ENCODE measurements at places on chromosomes 6 and 20.

- no peak for DNase-seq
These were observed 51.6 kb downstream of the LAMA4 start for GRCh38 chr6:112202639-112203341.

DNA sequence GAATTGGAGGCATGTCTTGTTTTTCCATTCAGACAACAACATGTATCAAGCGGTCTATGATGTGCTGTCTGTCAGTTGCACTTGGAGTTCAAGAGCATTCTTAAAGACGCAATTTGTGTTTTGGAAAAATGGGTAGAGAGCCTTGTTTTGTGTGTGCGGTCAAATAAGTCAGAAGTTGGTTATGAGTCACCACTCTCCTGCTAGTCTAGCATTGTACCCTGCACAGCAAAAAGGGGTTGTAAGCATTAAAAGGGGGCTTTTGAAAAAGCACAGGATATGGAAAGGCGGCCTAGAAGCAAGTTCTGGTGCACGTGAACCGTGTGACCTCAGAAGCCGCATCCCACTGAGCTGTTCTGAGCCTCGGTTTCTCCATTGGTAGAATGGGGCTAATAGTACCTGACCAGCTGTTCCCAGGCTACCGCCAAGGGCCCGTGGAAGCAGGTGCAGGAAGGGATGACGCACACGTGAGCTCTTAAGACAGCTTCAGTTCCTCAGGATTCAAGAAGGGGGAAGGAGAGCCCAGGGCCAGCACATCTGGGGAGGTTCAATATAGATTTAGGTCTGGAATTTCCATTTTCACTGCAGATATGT is 61.6 kb upstream of the SNX9 start:
- peak; percentile 44 for DNase-seq

- DNase-seq = no peak
These were observed 99.5 kb upstream of the ZFP64 start for GRCh38 chr20:52291109-52291508.

DNA sequence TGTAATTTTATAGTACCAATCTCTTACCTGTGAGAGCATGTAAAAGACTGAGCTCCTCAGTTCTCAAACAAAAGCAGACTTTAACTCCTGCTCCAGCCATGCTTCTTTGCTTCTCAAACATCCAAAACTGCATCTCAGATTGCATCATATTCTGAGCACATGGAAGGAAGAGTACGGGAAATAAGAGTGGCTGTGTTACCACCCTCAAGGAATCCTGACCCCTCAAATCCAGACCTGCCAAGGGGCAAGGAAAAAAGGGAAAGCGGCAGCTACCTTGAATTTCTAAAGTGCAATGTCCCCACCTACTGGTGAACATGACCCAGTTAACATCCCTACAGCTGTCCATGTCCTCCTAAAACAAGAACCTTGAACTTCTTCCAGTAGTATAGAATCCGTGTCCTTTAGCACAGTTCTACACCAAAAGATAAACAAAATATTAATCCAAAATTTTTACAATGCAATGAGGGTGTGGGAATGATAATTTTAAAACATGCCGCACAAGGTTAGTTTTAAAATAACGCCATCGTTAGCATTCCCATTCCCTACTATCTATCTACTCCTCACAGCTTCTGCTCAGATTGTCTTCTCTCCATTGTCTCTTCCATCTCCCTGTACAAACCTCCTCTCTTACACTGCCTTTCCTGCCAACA is 34.1 kb upstream of the HLA-DQB1 start:
- no peak for DNase-seq

DNA sequence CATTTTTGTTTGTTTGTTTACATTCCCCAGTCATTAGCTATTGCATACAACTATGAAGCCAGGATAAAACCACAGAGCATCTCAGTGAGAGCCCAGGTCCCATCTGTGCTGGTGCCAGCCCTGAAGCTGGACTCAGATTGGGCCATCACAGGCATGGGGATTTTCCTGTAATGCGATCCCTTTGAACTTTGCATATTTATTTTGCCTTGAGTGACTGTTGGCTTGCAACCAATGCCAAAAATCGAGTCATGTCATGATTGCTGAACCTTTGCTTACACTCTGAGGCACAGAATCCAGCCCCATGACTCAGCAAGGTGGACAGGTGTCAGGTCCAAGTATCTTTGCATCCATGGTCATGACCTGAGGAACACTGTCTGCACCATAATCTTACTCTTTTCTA is 46.2 kb upstream of the GGTLC1 start:
- DNase-seq = no peak

DNA sequence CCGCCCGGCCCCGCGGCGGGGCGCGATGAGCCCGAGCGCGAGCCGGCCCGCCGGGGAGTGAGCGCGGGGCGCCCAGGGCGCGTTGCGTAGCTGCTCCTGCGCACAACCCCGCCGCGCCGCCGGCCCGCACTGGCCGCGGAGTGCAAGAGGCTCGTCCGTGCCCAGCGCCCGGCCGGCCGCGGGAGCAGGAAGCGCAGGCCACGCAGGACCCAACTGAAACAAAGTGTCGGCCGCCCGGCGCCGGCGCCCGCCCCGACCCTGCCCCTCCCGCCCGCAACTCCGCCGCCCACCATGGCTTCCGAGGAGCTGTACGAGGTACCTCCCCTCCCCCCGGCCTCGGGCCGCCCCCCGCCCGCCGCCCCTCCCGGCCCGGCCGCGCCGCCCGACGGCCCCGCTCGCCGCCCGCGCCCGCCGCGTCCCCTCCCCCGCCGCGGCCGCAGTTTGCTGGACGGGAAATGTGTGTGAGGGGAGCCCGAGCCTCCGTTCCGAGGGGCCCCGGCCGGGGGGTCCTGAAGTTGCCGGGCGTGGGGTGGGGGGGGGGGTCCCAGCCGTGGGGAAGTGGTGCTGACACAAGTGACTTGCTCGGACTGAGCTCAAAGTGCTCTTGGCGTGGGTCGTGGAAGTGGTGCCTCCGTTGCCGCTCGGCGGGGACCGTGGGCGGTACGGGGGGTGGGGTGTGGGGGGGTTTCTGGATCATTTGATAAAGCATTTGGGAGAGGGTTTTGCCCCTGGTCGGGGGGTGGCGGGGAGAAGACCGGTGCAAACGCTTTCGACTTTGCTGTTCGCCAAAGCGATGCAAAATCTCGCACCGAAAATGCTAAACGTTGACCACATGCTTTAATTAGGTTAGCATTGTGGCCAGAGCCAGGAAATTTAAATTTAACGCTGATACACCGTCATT is 539 bp downstream of the CDYL start:
- DNase-seq = no peak

GRCh38 chr20:1801929-1802306 is 93.3 kb upstream of the SIRPA start:
- no peak for DNase-seq

DNA sequence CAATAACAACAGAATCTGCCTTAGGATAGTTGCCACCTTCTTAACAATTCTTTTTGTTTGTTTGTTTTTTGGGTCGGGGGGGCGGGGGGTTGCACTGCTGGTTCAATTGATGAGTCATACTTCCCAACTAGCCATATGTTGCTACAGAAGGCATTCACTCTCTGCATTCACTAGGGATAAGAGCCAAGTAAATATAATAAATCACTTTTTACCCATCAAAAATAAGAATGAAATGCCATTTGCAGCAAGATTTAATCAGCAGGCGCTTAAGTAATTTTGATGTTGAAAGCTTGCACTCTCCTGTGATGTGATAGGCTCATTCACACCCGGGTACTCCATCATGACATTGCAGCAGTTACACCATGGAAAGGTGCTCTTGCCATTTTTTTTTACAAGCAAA is 209.8 kb downstream of the HIVEP2 start:
- DNase-seq = no peak

- DNase-seq = peak; percentile 24
These were observed 541 bp downstream of the SNX21 start for GRCh38 chr20:45833883-45834796.

GRCh38 chr20:39745380-39745779 is 783.2 kb downstream of the DHX35 start:
- no peak for DNase-seq

DNA sequence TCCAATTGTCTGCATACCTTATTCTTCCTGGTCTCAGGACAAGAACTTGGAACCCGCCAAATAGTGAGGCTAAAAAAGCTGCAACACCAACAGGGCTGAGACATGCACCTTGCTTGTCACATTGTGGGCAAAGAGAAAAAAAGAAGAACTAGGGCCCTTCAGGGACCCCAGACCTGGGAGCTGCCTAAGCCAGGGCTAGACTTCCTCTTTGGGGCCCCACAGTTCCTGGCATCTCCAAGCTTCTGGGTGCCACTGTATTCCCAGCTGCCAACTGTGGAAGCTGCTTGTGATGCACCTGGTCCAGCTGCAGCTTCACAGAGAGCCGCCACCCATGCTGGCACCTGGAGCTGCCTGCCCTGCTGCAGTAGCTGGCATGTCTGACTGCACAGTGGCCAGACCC is 370.6 kb downstream of the CD83 start:
- DNase-seq = no peak

- DNase-seq = no peak
These were observed 292.6 kb downstream of the GMDS start for GRCh38 chr6:1952740-1953360.

GRCh38 chr6:29608131-29608530 is 23.2 kb downstream of the OR2H2 start:
- no peak for DNase-seq

GRCh38 chr20:41065716-41066115 is 37.1 kb downstream of the TOP1 start:
- DNase-seq = no peak

DNA sequence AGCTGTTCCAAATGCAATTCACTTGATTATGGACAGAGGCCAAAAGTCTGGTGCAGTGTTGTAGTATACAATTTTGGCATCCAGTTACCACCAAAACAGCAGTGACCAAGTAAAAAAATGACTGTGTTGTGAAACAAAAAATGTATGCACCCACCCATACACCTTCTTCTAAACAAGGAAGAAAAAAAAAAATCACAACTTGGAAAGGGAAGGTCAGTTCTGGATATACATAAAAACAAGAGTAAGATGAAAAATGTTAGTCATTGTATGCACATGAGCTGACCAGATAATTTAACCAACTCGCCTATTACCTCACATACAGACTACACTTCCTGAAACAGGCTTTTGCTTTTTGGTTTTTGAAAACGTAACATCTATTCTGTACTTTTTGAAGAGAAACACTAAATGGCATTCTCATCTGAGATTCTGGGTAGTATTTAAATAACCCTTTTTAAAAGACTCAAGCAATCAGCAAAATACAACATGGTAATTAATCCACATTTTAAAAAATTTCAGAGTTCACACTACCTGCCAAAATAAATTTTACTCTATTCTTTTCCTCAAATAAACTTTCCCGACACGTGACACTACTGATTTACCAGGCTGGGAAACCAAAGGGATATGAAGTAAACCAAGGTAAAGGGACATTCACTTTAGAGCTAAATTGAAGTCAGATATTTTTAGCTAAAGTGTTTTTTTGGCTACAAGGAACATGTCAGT is 141.6 kb upstream of the SHLD1 start:
- no peak for DNase-seq

GRCh38 chr6:118444796-118445195 is 103.3 kb upstream of the PLN start:
- DNase-seq = no peak

DNA sequence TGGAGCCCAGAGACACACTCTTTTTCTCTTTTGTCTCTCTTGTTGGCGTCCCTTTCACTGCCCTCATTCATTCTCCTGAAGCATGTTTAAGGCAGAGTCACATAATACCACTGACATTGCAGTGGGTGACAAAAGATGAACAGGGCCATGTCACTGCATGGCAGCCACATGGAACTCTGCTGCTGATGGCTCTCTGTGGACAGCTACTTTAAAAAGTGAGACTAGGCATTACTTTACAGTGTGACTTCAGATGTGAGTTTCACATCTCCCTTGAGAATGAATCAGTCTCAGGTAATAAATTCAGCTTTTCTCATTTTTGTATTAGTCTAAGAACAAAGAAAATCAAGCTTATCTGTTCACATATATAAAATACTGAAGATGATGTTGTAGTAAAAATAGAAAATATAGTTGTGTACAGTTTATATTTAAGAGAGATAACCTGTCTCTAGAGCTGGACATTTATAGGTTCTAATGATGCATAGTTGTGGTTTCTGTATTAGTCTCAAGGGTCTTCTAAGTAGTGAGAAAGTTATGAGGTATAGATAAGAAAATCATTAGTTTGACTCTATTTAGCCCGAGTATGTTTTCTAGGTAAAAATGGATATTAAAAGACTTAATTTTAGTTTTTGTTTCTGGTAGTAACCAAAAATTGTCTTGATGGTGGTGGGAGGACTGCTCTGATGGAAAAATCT is 6.1 kb downstream of the MRS2 start:
- no peak for DNase-seq

DNA sequence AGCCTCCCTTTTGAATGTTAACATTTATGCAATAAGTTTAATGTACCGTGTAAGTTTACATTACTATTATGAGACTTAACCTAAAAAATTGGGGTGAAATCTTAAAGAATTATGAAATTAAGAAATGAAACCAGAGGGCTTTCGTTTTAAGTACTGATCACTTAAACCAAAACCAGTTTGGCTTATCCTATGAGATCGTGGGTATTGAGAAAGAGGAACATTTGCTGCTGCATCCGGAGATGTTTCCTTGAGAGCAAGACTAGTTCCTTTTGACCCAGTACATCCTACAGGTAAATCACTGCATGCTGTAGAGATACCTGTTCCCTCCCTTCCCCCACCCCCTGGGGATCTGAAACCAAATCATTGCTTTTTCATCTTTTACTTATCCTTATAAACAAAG is 201.3 kb downstream of the ESR1 start:
- DNase-seq = no peak

GRCh38 chr6:160065200-160065599 is 56.4 kb upstream of the SLC22A1 start:
- DNase-seq = no peak

All from stimulated activated CD4-positive, alpha-beta T cell treated with anti-CD3 and anti-CD28 coated beads, Interleukin-2, amount 100 ng/mL, for 4 hours (primary cell).